ENCODE measurements at places on chromosomes 4 and X.
A peak's percentile ranks its signal among the peaks of the same experiment; 100 is the strongest.

GRCh38 chr4:151860561-151861093, 99.8 kb upstream of the GATB start:
- no peak for DNase-seq

GRCh38 chrX:47311932-47312774, 58.2 kb upstream of the ZNF157 start:
- peak; percentile 65 for DNase-seq

GRCh38 chr4:97587912-97588311, 555.4 kb downstream of the STPG2 start:
- no peak for DNase-seq

- DNase-seq, result no peak
Measured at GRCh38 chr4:28444886-28445496, 1584.3 kb downstream of the STIM2 start.
